ENCODE measurements at places on chromosomes 5 and 9.

GRCh38 chr5:160470437-160471361, 49.0 kb downstream of the PTTG1 start:
- no peak for DNase-seq

- no peak for DNase-seq
Observed at GRCh38 chr9:91419222-91420191, 4.1 kb downstream of the NFIL3 start.

DNA sequence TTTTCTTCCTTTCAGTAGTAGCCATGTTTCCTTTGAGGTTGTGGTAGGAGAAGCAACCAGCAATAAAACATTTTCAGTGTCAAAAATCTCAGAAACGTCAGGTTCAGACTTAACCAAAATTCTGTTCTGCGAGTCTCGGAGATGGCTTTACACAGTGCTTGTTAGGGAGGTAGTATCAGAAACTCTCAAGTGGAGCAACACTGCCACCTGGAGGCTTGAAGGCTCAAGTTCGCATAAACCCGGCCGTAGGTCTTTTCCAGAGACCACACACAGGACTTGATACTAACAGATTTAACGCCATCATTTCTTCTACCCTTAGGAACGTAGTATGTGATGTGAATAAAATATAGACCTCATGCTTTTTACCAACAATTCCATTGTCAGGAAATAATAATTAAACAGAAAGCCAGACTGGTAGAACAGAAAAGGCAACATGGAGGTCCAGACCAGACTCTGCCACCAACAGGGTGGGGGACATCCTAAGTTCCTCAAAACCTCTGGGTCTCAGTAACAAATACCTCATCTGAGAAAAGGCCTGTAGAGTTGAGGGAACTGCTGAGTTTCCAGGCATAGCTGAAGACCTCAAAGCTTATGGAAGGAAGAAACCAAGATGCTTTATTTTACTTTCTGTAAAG, 8.5 kb downstream of the PTGER4 start:
- DNase-seq = peak; percentile 83

- no peak for DNase-seq
Observed at GRCh38 chr9:15469862-15470261, 40.9 kb downstream of the PSIP1 start.

- DNase-seq = no peak
Observed at GRCh38 chr9:2913026-2913425, 69.1 kb upstream of the PUM3 start.

- DNase-seq = no peak
Observed at GRCh38 chr5:165014439-165014838, 1509.0 kb downstream of the MAT2B start.

Measured in stimulated activated CD8-positive, alpha-beta memory T cell treated with anti-CD3 and anti-CD28 coated beads, Interleukin-4, amount 100 ng/mL, for 4 hours (primary cell).